ENCODE measurements at places on chromosomes 12 and 14.
A peak's percentile ranks its signal among the peaks of the same experiment; 100 is the strongest.

DNA sequence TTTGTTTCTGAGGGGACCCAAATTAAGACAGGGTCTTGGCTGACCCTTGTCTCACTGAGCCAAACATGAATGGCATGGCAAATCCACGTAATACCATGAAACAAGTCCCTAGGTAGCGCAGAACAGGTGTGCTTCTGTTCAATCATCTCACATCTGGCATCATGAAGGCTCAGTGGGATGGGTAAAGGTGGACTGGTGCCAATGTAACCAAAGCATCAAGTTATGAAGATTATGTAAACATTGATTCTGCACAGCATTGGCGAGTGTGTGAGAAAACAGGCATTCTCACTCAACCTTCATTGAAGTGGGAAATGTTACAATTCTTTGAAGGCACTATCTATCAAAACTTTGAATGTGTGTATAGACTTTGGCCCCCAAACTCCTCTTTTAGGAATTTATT, 41.9 kb downstream of the PTGER2 start:
- DNase-seq, result no peak

DNA sequence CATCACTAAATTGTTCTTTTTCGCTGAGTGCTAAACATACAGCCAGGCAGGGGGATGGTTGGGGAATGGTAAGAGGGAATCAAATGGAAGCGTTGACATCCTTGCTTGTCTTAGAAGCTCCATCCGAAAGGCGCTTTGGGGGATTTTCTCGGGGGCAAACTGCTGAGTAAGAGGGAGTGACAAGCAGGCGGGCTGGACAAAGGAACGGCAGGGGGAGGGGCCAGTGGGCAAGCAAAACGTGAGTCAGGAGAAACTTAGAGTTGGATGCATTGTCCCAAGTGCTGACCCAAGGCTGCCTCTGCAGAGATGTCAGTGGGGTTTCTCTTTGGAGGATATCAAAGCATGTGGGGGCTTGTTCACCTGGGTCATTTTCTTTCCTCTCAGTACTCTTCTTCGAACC, 480.5 kb downstream of the VRK1 start:
- no peak for DNase-seq

DNA sequence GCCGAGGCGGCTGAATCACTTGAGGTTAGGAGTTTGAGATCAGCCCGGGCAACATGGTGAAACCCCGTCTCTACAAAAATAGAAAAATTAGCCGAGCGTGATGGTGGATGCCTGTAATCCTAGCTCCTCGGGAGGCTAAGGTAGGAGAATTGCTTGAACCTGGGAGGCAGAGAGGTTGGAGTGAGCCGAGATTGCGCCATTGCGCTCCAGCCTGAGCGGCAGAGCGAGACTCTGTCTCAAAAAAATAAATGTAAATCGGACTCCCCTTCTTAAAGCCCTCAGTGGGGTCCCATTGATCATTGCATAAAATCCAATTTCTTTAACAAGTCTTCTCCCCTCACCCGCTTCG, 908 bp downstream of the TDP1 start:
- DNase-seq, result no peak

DNA sequence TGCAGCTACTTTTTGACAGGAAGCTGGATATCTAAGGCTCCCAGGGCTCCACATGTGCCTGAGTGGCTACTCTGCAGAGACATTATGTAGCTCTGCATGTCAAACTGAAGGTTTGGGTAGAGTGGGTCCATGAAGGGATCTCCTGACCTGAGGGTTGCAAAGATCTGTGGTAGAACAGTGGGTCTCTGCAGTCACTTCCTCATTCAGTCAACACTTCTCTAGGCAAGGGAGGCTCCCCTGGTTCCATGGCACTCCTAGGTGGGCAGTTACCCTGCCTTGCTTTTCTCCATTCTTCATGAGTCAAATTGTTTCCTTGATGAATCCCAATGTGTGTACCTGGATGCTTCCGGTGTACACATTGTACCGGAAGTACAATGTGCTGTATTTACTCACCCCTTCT, 57.4 kb downstream of the CMAS start:
- peak; percentile 64 for DNase-seq

- peak; percentile 19 for DNase-seq
These were observed 13.5 kb downstream of the CPSF2 start for GRCh38 chr14:92135269-92135668.

DNA sequence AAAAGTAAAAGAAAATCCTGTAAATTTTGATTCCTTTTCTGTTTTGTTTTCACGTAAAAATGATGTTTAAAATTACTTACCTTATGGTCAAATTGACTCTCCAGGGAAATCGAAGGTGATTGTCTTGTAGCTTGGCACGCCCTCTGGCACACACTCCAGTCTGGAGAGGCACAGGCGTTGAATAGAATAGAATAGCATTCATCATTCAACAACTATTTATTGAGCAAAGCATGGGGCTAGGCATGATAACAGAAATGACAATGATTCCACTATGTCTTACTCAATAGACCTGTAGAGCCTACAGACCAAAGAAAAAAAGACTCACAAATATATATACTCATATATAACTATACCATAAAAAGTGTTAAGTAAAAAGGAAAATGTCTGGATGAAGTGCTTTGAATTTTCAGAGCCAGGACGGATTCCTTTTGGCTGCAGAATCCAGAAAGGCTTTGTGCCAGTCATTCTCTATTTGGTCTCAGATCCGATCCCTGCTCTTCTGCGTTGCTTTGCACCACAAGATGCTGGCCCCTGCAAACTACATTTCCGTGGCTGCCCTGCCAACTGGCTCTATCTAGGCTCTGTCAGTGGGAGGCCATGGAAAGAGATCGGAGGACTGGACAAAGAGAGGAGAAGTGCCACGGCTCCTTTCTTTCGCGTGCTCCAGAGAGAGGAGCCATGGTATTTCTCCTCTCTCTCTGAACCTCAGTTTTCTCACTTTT, 231.8 kb downstream of the CRADD start:
- DNase-seq, result no peak

DNA sequence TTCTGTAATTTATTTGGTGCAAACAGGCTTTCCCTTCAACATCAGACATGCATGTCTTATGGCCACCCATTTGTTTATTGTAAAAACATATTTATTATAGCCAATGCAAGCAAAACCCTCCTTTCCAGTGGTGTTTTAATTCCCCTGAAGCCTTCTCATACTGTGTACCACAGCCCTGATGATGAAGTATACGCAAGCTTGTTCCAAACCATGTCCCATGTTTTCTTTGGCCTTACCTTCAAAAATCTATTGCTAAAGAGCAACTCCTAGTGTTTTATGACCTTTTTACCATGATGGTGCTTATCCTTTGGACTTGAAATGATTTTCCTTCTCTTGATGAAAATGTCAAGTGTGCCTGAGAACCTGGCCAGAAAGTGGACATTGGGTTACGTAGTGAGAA, 85.9 kb upstream of the CCDC91 start:
- DNase-seq, result no peak

DNA sequence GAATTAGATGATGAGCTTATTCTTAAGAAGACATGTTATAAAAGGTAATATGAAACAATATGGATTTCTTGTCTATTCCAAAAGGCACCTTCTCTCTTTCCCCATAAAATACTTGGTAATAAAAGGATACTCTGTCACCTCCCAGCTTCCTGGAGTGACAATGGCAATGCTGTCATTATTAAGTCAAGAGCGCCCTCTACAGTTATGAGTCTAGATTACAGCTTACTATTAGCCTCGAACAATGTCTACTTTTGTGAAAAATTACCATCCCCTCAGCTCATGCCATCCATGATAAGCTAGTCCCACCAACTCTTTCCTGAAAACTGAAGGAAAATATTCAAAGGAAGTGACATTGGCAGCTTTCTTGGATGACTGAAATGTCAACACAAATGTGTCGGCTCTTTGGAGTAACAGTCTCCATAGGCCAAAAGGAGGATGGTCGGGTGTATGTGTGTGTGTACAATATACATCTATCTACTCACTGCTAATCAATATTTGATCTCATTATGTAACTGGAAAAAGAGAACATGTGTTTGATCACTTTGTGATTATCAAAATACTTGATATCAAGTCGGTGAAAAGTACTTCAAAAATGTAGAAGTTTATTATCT, 48.7 kb upstream of the CDKN3 start:
- peak; percentile 37 for DNase-seq

GRCh38 chr12:114275086-114275485, 130.9 kb downstream of the TBX5 start:
- no peak for DNase-seq

GRCh38 chr12:52794479-52795331, 1.2 kb downstream of the KRT3 start:
- DNase-seq, result peak; percentile 22

DNA sequence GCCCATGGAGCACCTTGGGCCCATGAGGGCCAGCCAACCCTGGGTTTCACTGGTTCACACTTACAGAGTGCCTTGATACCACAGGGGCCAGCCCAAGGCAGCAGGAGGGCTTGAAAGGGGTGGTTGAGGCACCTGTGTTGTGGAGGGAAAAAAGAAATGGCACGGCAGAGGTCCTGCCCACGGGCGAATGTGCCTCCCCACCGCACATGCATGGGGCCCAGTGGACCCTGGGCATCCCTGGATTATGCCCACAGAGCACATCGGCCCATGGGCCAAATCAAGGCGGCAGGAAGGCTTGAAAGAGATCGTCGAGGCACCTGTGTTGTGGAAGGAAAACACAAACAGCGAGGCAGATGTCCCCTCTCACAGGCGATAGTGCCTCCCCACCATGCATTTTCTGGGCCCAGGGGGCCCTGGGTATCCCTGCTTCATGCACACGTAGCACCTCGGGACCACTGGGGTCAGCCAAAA, 378.1 kb downstream of the ALG10 start:
- DNase-seq, result no peak

DNA sequence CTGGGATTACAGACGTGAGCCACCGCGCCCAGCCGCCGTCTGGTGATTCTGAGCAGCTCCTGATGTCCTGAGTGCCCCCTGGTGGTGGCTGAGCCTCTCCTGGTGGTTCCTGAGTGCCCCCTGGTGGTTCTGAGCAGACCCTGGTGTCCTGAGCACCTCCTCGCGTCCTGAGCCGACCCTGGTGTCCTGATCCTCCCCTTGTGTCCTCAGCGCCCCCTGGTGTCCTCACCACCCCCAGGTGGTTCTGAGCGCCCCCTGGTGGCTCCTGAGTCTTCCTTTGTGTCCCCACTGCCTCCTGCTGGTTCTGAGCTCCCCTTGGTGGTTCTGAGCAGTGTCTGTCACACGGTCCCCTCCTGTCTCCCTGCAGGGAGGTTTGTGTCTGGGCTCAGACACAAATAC, 1304.9 kb downstream of the TMEM121 start:
- peak; percentile 33 for DNase-seq

GRCh38 chr12:68446384-68446783, 114.2 kb upstream of the MDM1 start:
- DNase-seq, result no peak

DNA sequence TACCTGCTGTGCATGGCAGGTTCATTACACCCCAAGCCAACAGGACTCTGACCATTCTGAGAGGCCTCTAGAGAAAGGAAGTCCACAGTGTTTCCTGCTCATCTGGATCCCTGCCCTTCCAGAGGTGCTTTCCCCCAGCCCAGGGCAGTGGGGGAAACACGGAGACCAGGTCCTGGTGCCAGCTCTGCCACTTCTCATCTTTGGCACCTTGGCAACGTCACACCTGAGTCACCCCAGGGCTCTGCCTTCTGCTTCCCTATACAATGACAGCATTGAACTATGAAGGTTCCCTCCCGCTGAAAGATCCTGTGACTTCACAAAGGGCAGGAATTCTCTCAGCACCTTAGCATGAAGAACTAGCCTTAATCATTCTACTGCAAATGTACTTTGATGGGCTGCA, 74.9 kb downstream of the ANO2 start:
- DNase-seq, result no peak

- no peak for DNase-seq
These were observed 211.2 kb downstream of the NUAK1 start for GRCh38 chr12:105927564-105927963.

DNA sequence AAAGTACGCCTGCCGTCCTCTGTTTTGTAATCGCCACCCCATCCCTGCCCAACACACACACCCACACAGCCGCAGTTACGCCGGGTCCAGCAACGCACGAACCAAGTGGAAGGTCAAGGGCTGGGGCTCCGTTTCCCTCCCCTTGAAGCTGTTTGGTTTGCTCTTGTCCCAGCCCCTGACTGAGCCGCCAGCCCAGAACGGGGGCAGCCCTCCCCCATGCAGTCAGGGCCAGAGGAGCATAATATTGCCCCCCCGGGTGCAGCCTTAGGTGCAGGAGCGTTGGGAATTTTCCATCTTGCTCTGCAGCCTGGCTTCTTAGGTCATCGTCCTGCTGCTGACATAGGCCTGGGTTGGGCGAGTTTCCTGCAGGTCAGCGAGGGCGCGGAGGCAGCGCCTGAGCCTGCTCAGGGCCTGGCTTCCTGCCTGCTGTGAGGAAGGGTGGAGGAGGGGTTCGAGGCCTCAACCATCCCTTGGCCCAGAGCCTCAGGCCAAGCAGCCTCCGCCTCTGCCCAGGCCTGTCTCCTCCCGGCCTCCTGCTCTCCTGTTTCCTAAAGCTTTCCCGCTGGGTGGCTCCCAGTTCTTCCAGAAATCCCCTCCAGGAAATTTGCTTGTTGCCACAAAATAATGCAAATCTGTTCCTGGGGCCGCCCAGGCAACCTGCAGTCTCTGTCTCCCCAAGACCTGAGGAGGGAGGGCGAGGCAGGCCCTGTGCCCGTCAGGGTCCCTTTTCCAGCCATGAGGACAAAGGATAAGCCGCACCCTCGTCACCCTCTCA, 44.5 kb downstream of the PSMA6 start:
- DNase-seq, result no peak

- DNase-seq, result no peak
These were observed 162.5 kb upstream of the NOS1 start for GRCh38 chr12:117523971-117524370.

DNA sequence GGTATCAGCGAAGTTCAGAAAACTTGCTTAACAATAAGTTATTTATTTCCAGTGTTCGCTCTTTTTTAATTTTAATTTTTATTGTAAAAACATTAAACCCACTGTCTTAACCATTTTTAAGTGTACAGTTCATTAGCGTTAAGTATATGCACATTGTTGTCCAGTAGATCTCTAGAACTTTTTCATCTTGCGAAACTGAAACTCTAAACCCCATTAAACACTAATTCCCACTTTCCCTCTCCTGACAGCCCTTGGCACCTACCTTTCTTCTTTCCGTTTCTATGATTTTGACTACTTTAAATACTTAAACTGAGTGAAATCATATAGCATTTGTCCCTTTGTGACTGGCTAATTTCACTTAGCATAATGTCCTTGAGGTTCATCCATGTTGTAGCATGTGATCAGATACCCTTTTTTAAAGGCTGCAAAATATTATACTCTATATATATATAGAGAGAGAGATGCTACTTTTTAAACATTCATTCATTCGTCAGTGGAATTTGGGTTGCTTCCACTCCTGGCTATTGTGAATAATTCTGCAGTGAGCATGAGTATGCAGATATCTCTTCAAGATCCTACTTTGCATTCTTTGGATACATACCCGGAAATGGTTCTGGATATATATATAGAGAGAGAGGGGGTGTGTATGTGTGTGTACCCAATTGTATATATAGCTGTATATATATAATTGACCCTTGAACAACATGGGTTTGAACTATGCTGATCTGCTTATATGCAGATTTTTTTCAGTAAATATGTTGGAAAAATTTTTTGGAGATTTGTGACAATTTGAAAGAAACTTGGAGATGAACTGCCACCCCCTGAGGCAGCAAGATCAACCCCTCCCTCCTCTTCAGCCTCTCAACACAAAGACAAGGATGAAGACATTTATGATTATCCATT, 74.7 kb upstream of the EVL start:
- no peak for DNase-seq
